Stimulated activated CD4-positive, alpha-beta T cell treated with anti-CD3 and anti-CD28 coated beads, Interleukin-4, amount 100 ng/mL, for 4 hours (primary cell): ENCODE measurements at places on chromosomes 4 and X.

- DNase-seq = no peak
Observed at GRCh38 chrX:109847257-109848187, 114.5 kb upstream of the ACSL4 start.

DNA sequence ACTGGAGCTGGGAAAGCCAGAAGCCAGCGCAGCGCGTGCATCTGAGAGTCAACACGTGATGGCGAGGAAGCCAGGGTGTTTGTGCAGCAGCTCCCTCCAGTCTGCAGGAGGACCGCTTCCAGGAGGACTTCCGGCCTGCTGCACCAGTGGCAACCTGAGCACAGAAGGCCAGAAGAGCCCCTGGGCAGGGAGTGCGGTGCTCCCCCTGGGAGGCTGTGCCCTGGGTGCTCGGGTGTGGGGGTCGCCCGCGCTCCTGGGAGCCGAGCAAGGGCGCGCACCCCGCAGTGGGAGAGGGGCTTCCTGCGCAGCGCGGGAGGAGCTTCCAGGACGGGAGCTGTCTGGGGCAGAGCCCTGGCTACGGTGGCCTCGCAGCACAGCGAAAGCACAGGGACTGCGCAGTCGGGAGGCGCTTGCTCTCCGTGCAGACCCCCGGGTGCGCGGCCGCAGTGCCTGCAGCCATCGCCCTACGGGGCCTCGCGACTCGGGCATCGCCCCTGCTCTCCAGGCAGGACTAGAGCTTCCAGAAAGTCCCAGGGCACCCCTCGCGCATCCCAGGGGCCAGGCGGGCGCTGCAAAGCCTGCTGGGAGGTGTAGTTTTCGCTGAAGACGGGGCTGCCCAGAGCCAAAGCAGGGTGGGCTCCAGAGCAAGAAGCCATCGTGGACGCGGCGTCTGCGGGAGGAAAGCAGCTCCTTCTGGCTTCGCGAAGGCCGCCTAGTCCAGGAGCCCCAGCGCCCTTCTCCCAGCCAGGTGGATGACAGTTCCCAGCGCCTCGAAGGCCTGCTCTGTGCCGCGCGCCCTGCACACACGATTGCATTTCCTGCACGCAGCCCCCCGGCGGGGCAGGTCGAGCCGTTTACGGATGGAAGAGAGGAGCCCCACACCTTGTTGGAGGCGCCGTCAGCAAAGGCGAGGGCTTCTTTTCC, 24.1 kb upstream of the WFS1 start:
- DNase-seq = no peak

- peak; percentile 15 for DNase-seq
Observed at GRCh38 chr4:3044870-3045819, 29.2 kb downstream of the HTT-AS start.

- DNase-seq = no peak
Observed at GRCh38 chr4:6516762-6517161, 44.3 kb upstream of the PPP2R2C start.

DNA sequence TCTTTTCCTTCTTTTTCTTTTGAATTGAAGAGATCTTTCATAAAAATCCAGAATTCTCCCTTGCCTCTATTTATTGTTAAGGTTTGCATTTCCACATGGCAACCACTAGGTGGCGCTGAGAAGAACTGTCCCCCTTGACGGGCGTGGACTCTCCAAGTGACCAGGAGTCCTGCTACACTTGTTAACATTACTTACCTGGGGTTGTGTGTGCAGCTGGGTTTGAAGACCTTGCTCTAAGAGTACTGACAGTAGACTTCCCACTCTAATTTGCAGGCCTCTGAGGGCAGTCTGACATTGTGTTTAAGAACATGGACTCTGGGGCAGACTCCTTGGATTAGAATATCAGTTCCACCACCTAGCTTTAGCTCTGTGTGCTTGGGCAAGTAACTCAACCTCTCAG, 52.8 kb downstream of the GPRIN3 start:
- peak; percentile 13 for DNase-seq

- DNase-seq = no peak
Observed at GRCh38 chr4:92246384-92246783, 57.4 kb upstream of the GRID2 start.

DNA sequence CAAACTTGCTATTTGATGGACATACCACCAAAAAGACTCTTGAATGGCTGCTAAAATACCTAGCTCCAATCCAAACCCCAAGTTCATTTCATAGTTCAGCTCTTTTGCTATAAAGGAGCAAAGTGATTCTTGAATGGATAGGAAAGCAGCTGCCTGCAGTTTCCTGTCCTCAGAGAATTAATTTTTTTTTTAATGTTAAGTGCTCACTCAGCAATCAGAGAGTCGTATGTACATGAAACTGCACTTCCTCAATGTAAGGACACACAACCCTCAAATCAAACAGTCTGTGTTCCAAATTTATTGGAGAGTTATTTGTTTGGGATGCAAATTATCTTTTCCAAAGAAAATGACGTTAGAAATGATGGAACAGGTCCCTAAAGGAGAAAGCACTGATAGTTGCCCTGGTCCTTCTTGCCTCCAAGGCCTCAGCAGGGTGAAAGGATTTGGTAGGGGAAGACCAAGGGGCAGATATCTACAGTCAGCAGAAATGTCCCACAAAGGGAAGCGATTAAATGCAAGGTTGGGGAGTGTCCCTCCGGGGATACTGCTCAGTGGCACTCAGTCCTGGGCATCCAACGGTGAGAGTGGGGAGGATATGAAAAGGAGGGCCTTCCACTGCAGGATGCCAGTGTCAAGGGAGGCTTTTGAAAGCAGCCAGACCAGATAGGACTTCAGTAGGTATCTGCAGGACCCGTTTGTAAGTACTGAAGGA, 67.2 kb upstream of the RASGEF1B start:
- DNase-seq = no peak

DNA sequence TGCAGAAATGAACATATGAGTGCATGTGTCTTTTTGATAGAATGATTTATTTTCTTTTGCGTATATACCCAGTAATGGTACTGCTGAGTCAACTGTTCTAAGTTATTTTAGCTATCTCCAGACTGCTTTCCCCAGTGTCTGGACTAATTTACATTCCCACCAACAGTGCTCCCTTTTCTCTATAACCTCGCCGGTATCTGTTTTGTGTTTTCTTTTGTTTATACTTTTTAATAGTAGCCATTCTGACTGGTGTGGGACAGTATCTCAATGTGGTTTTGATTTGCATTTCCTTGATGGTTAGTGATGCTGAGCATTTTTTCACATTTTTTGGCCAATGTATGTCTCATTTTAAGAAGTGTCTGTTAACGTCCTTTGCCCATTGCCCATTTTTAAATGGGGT, 218.6 kb upstream of the KCNIP4 start:
- DNase-seq = no peak

DNA sequence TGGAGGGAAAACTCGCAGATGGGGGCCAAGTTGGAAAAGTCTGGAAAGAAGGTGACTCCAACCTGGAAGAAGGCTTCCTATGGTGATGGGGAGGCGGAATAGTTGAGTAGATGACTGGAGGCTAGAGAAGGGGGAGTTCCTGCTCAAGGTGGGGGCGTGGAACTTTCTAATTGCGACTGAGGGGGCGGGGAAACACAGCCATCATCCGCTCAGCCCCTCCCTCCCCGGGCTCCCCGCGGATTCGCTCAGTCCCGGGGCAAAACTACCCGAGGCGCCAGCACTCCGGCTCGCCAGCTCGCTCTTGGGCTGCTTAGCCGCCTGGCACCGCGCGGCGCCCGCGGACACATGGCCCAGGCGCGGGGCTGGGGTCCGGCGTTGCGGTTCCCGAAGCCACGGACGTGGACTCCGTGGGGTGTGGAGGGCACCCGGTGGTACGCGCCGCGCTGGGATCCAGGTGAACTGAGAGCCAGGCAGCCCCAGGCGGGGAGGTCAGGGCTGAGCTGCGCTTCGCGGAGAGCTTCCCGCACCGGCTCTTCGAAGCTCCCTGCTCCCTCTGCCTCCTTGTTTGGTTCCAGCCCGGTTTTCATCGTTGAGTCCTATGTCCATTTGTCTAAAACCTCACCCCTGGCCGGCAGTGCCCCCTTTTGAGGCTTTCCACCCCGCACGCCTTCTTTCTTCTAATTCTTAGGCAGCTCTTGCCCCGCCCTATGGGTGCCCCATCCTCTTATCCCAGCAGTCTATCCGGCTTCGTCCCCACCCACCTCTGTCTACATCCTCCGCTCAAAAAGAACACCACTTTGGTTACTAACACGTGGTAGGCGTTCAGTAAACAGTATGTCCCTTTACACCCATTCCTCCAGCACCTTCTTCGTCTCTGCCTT, 38.9 kb downstream of the STARD8 start:
- no peak for DNase-seq

GRCh38 chr4:73646117-73646516, 25.9 kb upstream of the RASSF6 start:
- DNase-seq = no peak

DNA sequence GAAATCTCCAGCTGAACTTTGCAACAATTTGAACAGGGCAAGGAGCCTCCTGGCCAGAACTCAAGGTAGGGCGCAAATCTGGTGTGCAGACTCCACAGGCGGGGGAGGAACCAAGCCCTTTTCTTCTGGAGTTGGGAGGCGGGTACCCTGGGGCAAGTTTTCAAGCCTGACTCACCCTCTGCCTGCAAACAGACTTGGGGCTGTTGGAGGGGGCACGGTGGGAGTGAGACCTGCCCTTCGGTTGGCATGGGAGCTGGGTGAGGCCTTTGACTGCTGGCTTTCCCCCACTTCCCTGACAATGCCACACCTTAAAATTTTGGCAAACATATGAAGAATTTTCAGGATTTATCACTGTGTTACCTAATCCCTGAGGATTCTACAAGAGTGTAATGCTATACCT, 709.8 kb upstream of the DIAPH2 start:
- DNase-seq = no peak

- no peak for DNase-seq
Observed at GRCh38 chr4:6695660-6696610, 2.3 kb downstream of the S100P start.

DNA sequence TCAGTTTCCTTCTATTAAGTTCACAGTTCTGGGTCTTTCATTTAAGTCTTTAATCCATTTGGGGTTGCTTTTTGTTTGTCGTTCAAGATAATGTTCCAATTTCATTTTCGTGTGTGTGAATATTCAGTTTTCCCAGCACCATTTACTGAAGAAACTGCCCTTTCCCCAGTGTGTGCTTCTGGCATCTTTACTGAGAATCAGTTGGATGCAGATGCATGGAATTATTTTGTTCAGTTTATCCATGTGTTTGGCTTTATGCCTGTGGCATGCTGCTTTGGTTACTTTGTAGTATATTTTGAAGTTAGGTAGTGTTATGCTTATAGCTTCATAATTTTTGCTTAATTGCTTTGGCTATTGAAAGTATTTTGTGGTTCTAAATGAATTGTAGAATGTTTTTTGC, 163.8 kb upstream of the HDX start:
- no peak for DNase-seq

- no peak for DNase-seq
Observed at GRCh38 chr4:61374447-61374891, 174.3 kb downstream of the ADGRL3 start.

- DNase-seq = no peak
Observed at GRCh38 chr4:16026160-16026761, 57.6 kb downstream of the PROM1 start.

- DNase-seq = no peak
Observed at GRCh38 chr4:54032558-54033135, 31.8 kb downstream of the CHIC2 start.

DNA sequence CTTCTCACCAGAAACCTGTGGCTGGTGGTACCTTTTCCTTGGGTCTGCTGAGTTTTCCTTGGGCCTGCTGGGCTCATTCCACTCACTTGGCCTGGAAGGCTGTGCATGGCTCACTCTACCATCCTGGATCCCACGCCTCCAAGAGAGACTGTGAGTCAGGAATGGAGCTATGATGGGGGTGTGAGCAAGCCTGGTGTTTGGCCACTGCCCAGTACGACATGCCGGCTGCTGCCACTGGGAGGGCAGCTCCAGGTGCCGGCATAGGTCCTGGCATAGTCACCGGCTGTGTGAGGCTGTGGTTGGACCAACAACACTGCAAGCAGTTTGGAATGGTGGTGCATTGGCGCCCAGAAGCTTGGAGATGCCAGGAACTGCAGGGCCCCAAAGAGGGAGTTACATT, 721.7 kb downstream of the PCDH18 start:
- DNase-seq = no peak

- no peak for DNase-seq
Observed at GRCh38 chrX:41116948-41117347, 31.7 kb downstream of the USP9X start.
